Fibroblast of skin of right quadriceps (primary cell): ENCODE measurements at places on chromosomes 2 and 18.

DNA sequence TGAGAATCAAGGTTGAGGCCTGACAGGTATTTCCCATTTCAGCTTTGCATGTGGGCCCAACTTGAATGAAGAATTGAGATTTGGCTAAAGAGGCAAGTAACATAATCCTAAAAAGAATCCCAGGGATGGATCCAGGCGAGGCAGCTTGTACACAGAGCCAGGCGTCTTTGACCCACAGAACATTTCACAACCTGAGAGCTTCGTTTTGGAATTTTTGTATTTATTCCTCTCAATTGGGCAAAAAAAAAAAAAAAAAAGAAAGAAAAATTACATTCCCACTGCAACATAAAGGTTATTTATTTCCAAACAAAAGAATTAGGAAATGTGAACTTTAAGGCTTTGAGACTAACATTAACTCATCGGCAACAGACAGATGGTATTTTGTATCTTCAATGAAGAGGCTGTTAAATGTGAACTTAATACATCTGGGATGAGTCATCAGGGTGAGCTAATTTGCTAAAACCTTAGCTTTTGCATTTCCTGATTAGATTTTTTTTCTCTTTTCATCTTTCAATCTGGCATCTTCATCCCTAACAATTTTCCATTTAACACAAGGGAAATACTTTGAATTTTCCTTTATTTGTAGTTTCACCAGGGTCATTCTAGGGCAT, 478.5 kb upstream of the TNP1 start:
- peak; percentile 91 for DNase-seq

GRCh38 chr2:42424033-42424432, 63.0 kb upstream of the COX7A2L start:
- peak; percentile 62 for DNase-seq

DNA sequence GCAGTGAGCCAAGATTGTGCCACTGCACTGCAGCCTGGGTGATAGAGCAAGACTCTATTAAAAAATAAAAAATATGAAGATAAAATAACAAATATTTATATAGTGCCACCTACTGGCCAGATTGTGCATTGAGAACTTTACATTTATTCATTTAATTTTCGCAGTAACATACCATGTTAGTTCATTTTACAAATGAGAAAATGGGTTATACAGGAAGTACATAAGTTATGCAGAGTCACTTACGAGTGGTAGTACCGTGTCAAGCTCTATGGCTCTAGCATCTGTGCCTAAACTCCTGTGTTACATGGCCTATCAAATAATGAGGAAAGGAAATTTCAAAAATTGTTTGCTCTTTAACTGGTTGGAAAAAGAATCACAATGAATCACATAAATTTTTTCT, 27.9 kb downstream of the RIF1 start:
- DNase-seq = peak; percentile 23

DNA sequence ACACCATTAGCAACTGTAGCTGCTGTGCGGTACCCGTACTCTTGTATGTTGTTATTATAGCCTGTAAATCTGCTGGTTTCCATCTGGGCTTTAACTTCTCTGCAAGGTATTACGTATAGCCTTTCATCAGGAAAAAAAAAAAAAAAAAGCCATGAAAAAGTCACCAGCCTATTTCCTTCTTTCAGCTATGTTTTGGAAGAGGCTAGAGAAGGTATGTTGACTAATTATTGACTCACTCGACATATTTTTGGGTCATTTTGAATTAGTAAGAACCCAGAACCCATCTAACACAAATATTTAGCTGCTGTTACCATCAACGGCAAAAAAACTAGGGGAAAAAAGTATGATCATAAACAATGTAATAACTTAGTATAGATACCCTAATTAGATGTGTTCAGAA, 1395.6 kb downstream of the SUCLG1 start:
- peak; percentile 51 for DNase-seq

- DNase-seq = no peak
These were observed 107.7 kb downstream of the NFATC1 start for GRCh38 chr18:79503406-79503805.

DNA sequence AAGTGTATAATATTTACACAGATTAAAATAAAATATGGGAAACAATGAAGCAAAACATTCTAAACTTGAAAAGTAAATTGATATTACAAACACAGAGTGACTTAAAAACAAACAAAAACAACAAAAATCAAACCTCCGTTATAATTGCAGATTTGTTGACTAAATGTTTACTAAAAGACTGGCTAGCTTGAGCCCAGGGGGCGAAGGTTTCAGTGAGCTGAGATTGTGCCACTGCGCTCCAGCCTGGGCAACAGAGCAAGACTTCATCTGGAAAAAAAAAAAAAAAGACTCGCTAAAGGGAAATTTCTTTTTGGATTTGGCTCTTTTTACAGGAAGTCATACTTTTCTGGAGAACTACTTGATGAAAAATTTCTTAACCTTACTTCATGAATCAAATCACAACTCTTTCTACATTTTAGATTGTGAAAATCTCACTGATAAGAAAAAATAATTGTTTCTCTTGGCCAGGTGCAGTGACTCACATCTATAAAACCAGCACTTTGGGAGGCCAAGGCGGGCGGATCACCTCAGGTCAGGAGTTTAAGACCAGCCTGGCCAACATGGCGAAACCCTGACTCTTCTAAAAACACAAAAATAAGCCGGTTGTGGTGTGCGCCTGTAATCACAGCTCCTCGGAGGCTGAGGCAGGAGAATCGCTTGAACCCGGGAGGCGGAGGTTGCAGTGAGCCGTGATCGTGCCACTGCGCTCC, 9.7 kb downstream of the TFPI start:
- DNase-seq = no peak

DNA sequence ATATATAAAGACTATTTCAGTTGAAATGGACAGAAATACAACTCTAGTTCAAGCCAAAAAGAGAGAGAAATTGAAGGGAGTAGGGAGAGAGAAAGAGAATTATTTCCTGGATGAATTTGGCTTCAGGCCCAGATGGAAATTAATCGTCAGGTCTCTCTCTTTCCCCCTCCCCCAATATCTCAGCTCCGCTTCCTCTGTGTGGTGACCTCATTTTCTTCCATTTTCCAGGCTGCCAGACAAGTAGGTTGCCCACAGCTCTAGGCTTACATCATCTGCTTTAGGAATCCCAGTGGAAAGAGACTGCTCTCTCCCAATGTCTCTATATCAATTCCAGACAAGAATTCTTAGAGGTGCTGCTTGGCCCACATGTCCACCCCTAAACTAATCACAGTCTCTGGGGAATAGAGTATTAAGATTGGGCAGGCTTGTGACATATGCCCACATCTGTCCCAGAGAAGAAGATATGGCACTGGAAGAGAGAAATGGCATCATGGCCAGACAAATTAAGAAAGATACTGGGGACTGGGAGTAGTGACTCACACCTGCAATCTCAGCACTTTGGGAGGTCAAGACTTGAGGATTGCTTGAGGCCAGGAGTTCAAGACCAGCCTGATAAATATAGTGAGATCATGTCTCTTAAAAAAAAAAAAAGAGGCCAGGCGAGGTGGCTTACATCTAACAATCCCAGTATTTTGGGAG, 37.2 kb upstream of the CFAP36 start:
- DNase-seq = peak; percentile 78

GRCh38 chr2:201754717-201755415, 25.9 kb downstream of the ALS2 start:
- DNase-seq = peak; percentile 79

DNA sequence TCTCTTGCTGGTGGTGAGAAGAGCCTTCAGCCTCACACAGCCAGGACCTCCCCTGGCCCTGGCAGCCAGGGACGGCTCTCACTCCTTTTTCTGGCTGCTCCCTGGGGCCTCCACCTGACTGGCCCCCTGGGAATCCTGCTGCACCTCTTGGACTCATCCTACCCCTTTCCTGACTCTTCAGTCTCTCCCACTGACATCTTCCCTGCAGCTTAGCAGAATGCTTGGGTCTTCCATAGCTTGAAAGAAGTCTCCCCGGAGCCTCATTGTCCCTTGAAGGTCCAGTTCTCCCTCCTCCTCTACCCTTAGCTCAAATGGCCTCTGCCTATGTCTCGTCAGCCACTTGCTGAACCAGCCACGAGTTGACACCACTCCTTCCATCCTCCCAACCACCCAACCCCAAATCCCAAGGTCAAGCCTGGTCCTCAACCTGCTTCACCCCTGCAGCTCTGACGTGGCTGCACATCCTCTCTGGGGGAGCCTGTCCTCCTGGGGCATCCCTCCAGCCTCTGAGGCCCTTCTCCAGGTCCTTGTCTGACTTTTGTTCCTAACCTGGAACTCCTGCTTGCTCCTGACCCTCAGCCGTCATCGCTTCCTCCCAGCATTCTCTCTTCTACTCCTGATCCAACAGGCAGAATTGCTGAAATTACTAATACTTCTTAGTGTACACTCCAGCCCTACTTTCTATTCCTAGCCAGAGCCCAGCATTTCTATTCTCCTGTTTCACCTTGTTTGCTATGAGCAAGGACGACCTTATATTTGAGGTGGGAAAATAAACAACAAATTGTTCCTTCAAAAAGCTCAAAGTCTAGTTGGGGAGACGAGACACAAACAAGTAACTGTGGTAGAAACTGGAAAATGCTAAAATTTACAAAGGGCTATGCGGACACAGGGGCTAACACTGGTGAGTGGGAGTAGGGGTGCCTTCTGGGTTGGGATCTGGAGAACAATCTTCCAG, 68.7 kb upstream of the MGAT4A start:
- DNase-seq = no peak
